ENCODE measurements at places on chromosomes 6 and 20.

DNA sequence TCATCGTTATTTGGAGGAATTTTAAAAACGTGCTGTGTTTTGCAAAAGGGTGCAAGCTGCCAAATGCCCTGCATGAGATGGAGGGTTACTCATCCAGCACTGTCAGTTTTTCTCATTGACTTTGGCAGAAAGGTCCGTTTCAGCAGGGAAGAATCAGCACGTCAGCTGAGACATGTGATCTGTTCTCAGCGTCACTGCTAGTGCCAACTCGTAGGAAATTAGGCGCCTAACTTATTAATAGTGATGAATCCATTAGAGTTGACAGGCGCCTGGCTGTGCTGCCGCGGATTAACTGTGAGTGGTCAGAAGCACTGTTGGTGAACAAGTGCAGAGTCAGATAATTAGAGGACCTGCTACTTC, 175.5 kb upstream of the FOXQ1 start:
- no peak for DNase-seq

- DNase-seq: no peak
These were observed 77.2 kb downstream of the MDGA1 start for GRCh38 chr6:37620519-37620918.

- no peak for DNase-seq
These were observed 538 bp upstream of the ZFP64 start for GRCh38 chr20:52191916-52192718.

DNA sequence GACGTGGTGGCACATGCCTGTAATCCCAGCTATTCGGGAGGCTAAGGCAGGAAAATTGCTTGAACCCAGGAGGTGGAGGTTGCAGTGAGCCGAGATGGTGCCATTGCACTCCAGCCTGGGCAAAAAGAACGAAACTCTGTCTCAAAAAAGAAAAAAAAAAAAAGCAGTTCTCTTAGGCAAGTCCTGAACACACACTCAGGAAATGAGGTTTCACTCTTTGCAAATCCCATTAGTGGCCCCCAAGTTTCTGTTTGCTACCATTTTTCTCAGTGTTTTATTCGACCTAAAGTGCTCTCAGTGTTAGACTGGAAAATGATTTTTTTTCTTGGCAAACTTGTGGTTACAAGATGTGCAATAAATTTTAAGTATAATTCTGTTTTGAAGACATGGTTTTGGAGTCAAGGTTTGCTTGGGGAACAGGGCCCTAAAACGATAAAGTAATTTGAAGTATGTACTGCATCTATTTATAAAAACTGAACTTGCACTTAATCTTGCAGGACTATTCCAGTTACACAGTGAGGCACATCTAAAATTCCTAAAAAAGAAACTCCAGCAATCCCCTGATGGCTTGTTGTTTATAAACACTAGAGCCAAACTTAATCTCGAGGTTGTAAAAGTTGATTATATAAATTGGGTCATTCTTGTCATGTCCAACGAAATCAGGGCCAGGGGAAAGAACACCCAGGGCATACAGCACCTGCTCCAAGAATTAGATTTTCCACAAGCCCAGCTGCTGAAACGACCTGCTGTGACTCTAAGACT, 42.6 kb downstream of the MAP1LC3A start:
- no peak for DNase-seq

DNA sequence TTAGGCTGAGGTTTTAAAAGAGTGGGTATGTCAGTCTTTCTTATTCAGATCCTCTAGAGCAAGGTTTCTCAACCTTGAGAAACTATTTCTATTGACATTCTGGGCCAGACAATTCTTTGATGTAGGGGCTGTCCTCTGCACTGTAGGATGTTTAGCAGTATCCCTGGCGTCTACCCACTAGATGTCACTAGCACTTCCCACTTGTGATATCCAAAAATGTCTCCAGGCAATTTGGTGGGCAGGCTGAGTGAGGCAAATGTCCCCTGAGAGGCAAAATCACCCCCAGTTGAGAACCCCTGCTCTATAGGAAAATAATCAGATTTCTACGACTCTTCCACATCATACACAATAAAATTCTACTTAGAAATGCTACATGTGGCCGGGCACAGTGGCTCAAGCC, 7.7 kb upstream of the ZKSCAN8 start:
- no peak for DNase-seq

DNA sequence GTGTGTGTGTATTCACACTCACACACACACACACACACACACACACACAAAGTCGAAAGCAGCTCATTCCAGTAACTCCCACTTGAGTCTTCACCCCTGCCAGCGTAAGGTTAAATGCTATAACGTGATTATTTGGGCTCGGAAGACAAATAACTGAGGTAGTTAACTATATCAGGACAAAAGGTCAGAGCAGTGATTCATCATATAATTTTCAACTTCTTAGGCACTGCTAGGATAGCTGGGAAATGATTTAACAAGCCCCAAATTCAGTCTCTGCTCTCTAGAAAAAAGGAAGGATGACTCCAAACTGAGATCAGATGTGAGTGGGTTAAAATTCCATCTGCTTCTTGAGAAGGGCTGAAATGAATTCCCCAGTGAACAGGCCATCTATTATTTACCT, 30.7 kb downstream of the HDGFL1 start:
- no peak for DNase-seq

DNA sequence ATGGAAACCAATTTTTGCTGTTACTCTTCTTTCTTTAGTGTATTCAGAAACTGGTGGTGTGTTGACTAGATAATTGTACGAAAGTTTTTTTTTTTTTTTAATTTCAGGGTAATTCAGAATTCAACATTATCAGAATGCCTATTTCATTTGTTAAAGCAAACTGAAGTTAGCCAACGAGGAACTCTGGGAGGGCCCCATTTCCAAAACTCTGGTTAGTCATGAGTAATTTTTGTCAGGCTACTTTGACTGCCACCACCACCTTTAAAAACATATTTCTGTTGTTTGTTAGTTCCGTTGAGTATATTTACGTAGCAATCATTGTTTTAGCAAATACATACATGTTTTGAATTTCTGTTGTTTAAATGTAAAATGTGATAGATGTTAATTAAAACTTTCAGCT, 763 bp downstream of the ZKSCAN8 start:
- no peak for DNase-seq

GRCh38 chr6:136969930-136970329, 47.8 kb downstream of the SLC35D3 start:
- peak; percentile 54 for DNase-seq

DNA sequence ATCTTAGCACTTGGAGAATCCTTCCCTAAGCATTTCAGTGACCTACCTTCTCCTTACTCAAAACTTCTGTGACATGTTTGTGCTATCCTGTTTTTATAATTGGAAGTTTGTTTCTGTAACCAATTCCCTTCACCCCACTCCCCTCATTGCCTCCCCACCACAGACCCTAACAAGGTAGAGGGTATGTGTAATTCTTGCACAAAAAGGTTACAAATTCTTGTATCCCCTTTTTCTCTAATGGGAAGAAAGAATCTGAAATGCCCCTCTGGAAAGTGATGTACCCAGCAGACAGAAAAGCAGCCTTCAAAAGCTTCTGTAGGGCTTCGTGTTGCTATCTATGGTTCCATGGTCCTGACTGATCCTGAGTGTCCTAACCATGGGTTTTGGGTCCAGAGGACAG, 111.7 kb upstream of the TMEM170B start:
- DNase-seq: no peak

DNA sequence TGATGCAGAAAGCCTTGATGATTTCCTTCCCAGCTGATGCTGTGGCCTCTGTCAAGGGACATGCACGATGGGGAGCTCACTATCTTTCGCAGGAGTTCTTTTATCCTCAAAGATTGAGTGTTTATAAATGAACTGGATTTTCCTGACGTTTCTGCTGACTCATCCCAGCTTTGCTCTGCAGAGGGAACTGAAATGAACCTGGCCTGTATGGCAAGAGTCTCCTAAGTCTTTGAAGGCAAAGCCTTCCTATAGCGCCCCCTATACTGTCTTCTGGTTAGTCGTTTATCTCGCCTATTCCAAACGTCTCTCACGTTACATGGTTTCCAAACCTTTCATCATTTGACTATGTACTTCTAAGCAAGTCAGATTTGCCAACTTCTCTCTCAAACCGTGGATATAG, 565.3 kb downstream of the KIF16B start:
- no peak for DNase-seq

- no peak for DNase-seq
These were observed 168.1 kb downstream of the ASCC3 start for GRCh38 chr6:100712997-100713396.

- DNase-seq: no peak
These were observed 28.5 kb downstream of the THBS2 start for GRCh38 chr6:169225131-169225576.
